Left ventricle myocardium inferior (tissue), 1 donor: ENCODE measurements at places on chromosomes 7 and 10.

- no peaks in the 10 kb centered on the region for H3K36me3 ChIP-seq
- DNase-seq: no peak
- no peak overlapping the region for H3K4me3 ChIP-seq
- no peak overlapping the region for H3K27ac ChIP-seq
- H3K4me1 ChIP-seq: no peaks in the 10 kb centered on the region
Measured at GRCh38 chr7:15703732-15704131, 17.2 kb upstream of the MEOX2 start.

DNA sequence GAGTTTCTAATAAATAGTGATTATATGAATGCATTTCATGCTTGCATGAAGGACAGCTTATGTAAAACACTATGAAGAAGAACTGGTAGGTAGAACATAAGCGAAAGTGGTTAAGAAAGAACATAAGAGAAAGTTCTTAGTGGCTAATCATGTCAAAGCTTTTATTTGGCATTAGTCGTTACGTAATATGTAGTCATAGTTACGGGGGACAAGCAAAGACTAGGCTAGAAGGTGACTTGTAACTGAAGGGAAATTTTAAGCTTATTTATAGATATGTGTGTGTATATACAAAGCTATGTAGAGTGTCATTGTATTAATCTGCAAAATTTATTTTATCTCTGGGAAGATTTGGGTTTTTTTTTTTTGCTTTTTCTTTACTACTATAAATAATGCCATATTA lies 36.9 kb downstream of the CAPZA2 start:
- H3K36me3 ChIP-seq: peaks cover 41% of the 10 kb centered on the region
- no peak for DNase-seq
- H3K27ac ChIP-seq: peak overlapping the region; percentile 20
- peaks cover 48% of the 10 kb centered on the region for H3K4me1 ChIP-seq
- no peaks in the 10 kb centered on the region for H3K27me3 ChIP-seq
- no peak overlapping the region for H3K4me3 ChIP-seq

- peak overlapping the region; percentile 73 for H3K4me3 ChIP-seq
- no peak for DNase-seq
- H3K36me3 ChIP-seq: no peaks in the 10 kb centered on the region
Measured at GRCh38 chr10:68559841-68560185, 324 bp upstream of the TET1 start.

DNA sequence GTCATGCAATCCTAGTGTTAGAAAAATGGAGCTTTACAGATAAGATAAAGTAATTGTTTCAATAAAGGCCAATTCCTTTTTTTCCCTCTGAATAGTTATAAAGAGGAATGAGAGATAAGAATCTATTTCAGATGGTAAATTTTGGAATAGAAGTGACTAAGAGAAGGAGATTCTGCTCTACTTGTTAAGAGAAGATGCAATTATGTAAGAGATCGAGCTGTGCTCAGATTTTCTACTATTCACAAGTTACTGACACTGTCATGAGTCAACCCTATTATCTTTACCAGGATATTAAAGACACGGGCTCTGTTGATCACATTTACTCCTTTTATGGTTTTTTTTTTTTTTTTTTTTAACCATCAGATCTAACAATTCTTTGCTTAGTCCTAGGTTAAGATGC lies 511.3 kb downstream of the ARL4A start:
- no peaks in the 10 kb centered on the region for H3K36me3 ChIP-seq
- no peaks in the 10 kb centered on the region for H3K27me3 ChIP-seq
- DNase-seq: no peak
- no peak overlapping the region for H3K27ac ChIP-seq
- H3K4me3 ChIP-seq: no peak overlapping the region
- no peaks in the 10 kb centered on the region for H3K4me1 ChIP-seq

DNA sequence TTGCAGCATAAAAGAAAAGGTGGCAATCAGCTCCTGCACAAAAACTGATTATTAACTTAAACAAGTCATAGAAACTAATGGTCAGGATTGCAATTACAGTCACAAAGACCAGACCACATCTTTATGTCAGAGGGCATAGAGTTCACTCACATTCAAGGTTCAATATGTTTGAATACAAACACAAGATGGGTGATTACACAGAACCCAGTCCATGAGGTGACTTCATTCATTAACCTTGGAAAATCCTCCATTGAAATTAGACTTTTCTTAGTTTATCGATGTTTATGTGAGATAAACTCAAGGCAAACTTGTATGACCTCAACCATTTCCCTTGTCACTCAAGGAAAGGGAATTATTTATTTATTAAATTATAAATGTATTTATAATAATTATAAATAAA lies 388.6 kb upstream of the LRRTM3 start:
- peaks cover 6% of the 10 kb centered on the region for H3K4me1 ChIP-seq
- no peaks in the 10 kb centered on the region for H3K27me3 ChIP-seq
- no peak overlapping the region for H3K4me3 ChIP-seq
- no peaks in the 10 kb centered on the region for H3K36me3 ChIP-seq
- DNase-seq: no peak

DNA sequence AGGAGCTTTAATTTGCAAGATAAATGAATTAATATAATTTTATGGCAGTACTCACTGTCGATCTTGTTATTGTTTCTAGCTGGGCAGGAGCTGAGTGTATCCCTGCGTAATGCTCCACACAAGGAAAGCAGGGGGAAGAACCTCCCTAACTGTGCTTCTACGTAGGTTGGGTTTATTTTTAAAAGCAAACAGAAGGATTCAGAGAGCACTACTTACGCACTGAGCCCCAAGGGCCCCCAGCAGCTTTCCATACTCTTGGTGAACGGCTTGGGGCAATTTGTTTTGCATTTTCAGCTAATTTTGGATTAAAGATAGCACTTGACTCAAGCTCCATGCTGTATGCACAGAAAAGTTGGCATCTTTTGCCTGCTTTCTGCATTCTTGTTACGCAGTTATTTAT lies 9.6 kb downstream of the DUSP5 start:
- no peak overlapping the region for H3K4me3 ChIP-seq
- peaks cover 100% of the 10 kb centered on the region for H3K4me1 ChIP-seq
- H3K27me3 ChIP-seq: no peaks in the 10 kb centered on the region
- peak overlapping the region; percentile 97 for H3K27ac ChIP-seq
- peaks cover 32% of the 10 kb centered on the region for H3K36me3 ChIP-seq

DNA sequence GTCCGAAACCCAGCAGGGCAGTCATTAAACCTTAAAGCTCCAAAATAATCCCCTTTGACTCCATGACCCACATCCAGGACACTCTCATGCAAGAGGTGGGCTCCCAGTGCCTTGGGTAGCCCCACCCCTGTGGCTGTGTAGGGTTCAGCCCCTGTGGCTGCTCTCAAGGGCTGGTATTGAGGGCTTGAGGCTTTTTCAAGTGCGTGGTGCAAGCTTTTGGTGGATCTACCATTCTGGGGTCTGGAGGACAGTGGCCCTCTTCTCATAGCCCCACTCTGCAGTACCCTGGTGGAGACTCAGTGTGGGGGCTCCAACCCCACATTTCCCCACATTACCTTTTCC lies 50.5 kb downstream of the RSBN1L start:
- H3K27ac ChIP-seq: no peak overlapping the region
- H3K36me3 ChIP-seq: peaks cover 18% of the 10 kb centered on the region
- H3K4me3 ChIP-seq: no peak overlapping the region

DNA sequence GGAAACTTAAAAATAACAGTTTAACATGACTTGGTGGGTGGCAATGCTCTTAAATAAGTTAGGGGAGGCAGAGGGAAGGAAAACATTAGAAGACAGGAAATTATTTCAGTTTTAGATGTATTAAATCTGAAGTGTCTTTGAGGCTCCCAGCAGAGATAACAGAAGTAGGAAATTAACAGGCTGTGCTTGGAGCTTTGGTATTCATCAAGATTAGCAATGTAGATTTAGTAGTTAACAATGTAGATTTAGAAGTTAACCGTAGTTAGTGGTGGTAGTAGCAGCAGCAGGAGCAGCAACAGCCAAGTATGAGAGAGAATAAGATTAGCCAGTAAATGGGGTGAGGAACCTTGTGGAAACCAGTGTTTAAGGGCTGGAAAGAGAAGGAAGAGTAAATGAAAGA lies 48.7 kb upstream of the UBN2 start:
- no peak for DNase-seq
- H3K36me3 ChIP-seq: peaks cover 35% of the 10 kb centered on the region
- no peaks in the 10 kb centered on the region for H3K4me1 ChIP-seq
- no peak overlapping the region for H3K4me3 ChIP-seq

DNA sequence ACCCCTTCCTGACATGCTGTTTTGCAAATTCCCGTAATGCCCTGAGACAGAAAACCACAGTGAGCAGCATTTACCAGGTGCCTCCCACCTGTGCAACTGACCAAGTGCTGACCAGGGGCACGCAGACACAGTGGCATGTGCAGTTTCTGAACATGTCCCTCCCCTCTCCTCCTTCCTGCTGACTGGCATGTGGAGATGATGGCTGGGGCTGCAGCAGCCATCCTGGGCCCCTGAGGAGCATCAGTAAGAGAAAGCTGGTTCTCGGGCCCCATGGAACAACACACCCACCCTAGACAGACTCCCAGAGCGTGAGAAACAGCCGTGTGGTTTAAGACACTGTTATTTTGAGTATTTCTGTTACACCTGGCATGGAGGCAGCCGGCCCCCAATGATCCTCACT lies 66.2 kb upstream of the PDGFA start:
- no peak overlapping the region for H3K27ac ChIP-seq
- no peaks in the 10 kb centered on the region for H3K36me3 ChIP-seq
- H3K4me3 ChIP-seq: no peak overlapping the region
- no peak for DNase-seq
- H3K27me3 ChIP-seq: no peaks in the 10 kb centered on the region
- peaks cover 5% of the 10 kb centered on the region for H3K4me1 ChIP-seq

DNA sequence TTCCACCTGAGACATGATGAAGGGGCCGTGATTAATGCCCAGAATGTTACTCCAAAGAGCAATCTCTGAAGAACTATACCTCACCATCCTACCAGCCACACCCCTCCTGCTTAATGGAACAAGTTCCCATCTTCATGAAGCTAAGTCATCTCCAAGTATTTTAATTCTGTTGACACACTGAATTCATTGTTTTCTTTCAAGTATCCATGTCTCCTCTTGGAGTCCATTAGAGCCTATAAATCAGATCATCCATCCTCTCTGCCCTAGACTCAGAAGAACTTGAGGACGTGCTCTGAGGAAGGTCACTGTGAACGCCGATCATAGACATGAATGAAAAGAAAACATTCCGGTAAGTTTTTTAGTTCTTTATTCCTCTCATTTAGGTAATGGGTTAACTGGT lies 126.8 kb downstream of the RSU1 start:
- no peak for DNase-seq
- no peaks in the 10 kb centered on the region for H3K4me1 ChIP-seq
- no peak overlapping the region for H3K27ac ChIP-seq
- H3K36me3 ChIP-seq: peaks cover 26% of the 10 kb centered on the region

GRCh38 chr10:131670341-131670740 lies 230.5 kb upstream of the PPP2R2D start:
- H3K27me3 ChIP-seq: peaks cover 23% of the 10 kb centered on the region
- no peaks in the 10 kb centered on the region for H3K36me3 ChIP-seq
- no peak for DNase-seq
- H3K4me3 ChIP-seq: no peak overlapping the region

DNA sequence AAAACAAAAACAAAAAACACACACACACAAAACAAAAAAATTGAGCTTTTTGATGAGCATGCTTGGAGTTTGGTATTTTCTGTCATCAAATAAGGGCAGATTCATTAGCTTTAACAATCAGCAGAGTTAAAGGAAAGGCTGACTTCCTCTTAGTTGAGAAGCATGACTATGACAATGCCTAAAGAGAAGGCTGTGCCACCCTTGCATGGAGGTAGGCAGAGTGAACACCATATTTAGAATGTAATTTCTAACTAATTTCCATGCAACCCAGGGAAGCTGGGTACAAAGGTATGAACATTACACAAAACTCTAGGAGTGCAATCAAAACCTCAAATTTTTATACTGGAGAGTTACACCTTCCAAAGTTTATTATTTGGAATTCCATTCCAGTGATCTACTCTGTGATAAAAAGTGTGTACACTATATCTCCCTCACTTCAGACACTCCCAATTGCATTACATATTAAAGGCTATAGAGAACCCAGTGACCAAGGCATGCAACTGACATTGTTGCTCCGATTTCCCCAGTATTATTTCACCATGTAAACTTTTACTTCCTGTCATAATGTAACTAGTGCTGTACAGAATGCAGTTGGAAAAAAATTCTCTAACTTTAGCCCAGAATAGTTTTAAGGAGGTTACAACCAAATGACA lies 9.4 kb upstream of the CYCS start:
- H3K4me3 ChIP-seq: no peak overlapping the region
- H3K27me3 ChIP-seq: no peaks in the 10 kb centered on the region
- no peak for DNase-seq
- no peak overlapping the region for H3K27ac ChIP-seq
- H3K36me3 ChIP-seq: no peaks in the 10 kb centered on the region

DNA sequence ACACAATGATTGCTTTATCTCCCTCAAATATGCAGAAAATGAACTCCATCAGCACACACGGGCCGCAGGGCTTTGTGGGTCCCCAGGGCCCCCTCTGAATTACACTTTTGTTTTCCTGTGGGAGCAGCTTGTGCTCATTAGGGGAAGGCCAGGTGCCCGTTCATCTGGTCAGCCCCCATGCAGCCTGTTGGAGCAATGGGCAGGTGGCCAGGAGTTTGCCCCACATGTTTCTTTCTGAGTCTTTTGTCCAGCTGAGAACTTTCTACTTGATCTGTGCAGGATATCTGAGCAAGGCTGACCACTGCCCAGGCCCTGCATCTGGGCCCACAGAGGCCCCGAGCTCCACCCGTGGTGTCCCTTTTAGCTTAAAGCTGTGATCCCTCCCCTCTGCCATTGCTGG lies 105.3 kb upstream of the FAM20C start:
- DNase-seq: no peak
- H3K27me3 ChIP-seq: peaks cover 32% of the 10 kb centered on the region
- H3K36me3 ChIP-seq: no peaks in the 10 kb centered on the region

- H3K4me1 ChIP-seq: no peaks in the 10 kb centered on the region
- H3K27ac ChIP-seq: no peak overlapping the region
- H3K36me3 ChIP-seq: no peaks in the 10 kb centered on the region
- H3K27me3 ChIP-seq: peaks cover 25% of the 10 kb centered on the region
- H3K4me3 ChIP-seq: no peak overlapping the region
Measured at GRCh38 chr7:98681511-98681910, 64.4 kb downstream of the NPTX2 start.

DNA sequence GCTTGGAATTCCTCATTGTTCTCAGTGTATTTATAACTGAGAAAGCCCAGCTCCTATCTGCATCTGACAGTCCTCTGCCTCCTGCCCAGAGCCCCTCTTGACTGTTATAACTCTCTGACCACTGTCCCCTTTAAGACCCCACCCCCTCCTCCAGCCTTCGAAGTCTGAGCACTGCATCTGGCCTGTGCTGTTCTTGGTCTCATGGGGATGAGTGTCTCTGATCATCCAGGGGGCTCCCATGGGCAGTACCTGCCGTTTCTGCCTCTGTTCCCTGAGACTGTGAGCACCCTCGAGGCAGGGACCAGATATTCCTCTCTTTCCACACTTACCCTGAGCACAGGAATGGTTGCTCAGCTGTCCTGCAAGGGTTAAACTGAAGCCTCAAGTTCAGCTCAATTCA lies 7.7 kb downstream of the GHRHR start:
- no peak for DNase-seq
- H3K36me3 ChIP-seq: no peaks in the 10 kb centered on the region
- no peak overlapping the region for H3K4me3 ChIP-seq
- H3K27me3 ChIP-seq: peaks cover 22% of the 10 kb centered on the region
- H3K4me1 ChIP-seq: peaks cover 19% of the 10 kb centered on the region

GRCh38 chr10:13769946-13770345 lies 183.2 kb downstream of the PRPF18 start:
- peaks cover 18% of the 10 kb centered on the region for H3K4me1 ChIP-seq
- H3K36me3 ChIP-seq: no peaks in the 10 kb centered on the region

GRCh38 chr7:27532314-27532713 lies 130.4 kb downstream of the HIBADH start:
- H3K4me3 ChIP-seq: no peak overlapping the region
- H3K4me1 ChIP-seq: no peaks in the 10 kb centered on the region
- H3K36me3 ChIP-seq: peaks cover 43% of the 10 kb centered on the region
- no peak for DNase-seq
